Stimulated activated CD4-positive, alpha-beta T cell treated with anti-CD3 and anti-CD28 coated beads, Interleukin-1b, Interleukin-23, amount 100 ng/mL, for 1 hour (primary cell): ENCODE measurements at places on chromosomes 2 and 18.

- no peak for DNase-seq
Observed at GRCh38 chr2:41482659-41483058, 565.2 kb upstream of the PKDCC start.

GRCh38 chr2:129759472-129760010, 219.9 kb upstream of the RAB6C start:
- DNase-seq = no peak

- DNase-seq = no peak
Observed at GRCh38 chr18:63702660-63703059, at the start of gene SERPINB11. Gene SERPINB11 (plus strand): TSS chr18:63702960. CDS start chr18:63710194, 7,234 bp downstream.

GRCh38 chr2:71923887-71924533, 223.7 kb downstream of the CYP26B1 start:
- DNase-seq = peak; percentile 13

DNA sequence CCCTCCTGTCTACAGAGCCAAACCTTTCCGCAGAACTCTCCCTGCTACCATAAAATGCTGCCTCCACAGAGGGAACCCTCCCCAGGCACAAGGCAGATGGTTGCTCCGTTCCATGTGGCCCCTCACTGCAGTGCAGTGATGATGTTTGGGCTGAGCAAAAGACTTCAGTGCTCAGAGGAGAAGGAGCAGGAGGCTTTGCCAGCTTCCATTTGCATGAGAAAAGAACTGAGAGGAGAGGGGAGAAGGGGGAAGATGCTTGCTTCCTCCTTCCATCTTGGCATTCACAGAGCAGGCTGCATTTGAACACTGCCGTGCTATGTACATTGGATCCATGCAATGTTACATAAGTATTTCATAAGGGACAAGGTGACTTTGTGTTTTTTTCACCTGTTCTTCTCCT, 46.6 kb upstream of the TMEM200C start:
- no peak for DNase-seq

GRCh38 chr18:8412117-8412516, 197.1 kb upstream of the RAB12 start:
- DNase-seq = no peak

- no peak for DNase-seq
Observed at GRCh38 chr2:85502720-85503119, 36.2 kb upstream of the MAT2A start.

DNA sequence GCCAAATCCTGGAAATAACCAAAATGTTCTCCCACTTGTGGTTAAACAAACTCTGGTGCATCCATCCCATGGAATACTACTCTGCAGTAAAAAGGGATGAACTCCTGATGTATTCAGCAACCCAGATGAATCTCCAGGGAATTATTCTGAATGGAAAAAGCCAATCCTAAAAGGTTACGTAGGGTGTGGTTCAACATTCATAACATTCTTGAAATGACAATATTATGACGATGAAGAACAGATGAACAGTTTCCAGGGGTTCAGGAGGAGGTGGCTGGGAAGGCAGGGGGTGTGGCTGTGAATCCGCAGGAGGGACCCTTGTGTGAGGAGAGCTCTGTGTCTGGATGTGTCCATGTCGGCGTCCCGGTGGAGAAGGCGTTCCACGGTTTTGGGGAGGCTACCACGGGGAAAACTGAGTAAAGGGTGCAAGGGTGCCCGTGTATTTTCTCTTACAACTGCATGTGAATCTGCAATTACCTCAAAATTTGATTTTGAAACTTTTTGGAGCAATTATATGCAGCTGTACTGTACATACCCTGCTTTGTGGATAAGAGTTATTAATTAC, 47.3 kb downstream of the KCNG2 start:
- no peak for DNase-seq

- no peak for DNase-seq
Observed at GRCh38 chr2:149409506-149409905, 79.1 kb downstream of the LYPD6 start.

GRCh38 chr2:155498106-155498505, 799.6 kb downstream of the KCNJ3 start:
- no peak for DNase-seq

GRCh38 chr18:12741351-12741750, 38.5 kb downstream of the PSMG2 start:
- DNase-seq = no peak

- DNase-seq = no peak
Observed at GRCh38 chr2:56017784-56018183, 94.2 kb upstream of the EFEMP1 start.

- no peak for DNase-seq
Observed at GRCh38 chr2:86790676-86791572, at the start of gene CD8A. Gene CD8A (minus strand): TSS chr2:86790913. CDS start chr2:86790825, 88 bp downstream.

DNA sequence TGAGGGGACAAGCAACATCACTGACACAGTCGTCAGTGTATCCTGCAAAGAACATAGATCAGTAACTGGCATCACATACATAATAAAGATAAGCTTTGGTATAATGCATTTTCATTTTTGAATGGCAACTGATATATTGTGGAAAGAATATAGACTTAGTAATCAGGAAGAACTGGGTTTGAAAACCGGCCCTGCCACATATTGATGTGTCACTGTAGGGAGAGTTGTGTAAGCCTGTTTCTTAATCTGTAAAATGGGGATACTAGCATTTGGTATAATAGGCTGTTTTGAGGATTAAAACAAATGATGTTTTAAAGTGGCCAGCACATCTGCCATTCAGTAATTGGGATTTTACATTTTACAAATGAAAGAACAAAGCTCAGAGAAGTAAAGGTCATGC, 277.8 kb upstream of the CNTNAP5 start:
- no peak for DNase-seq

DNA sequence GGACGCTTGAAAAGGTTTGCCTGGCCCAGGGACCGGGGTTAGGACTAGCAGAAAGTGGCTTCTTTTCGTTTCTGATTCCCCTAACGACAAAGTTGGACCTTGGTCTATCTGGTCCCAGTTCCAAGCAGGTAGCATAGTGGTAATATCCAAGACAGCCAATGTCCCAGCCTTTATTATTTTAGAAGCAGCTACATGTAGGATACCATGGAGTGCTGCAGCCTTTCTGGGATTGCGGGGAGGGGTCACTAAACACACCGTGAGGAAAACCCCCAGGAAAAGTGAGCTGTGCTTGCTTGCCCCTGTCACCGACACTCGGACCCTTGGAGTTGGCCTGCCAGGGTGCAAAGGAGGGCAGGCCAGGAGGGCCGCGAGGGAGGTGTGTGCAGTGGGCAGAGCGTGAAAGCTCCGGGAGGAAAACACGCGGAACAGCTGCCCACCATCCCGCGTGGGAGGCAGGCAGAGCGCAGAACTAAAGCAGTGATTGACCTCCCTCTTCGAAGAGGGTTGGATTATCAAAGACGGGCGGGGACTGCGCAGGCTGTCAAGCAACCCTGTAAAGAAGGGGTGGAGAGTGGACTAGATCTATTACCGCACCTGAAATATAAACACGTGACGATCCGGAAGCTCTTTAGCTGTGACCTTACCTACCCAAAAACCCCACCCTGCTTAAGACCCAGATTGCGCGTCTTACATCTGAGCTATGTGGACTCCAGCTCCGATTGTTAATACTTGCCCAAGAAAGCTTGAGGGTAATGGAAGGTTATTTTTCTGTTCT, 624 bp upstream of the MAP4K3 start:
- DNase-seq = no peak

GRCh38 chr2:10226038-10226724, 76.5 kb upstream of the HPCAL1 start:
- DNase-seq = no peak

DNA sequence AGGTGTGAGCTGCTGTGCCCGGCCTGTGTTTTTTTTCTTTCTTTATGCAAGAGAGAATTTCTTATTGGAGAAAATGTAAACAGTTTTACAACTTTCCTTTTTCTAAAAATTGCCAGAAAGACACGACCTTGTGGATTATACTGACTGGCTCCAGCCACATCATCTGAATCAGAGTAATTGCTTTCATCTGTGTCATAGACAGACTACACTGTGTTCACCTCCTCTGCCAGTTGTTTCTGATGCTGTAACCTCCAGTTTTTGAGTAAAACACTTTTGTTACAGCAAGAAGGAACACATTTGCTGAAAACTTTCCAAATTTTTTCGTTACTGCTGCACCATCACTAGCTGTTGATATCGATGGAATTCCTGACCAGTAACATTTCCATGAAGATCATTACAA, 43.9 kb upstream of the PLEKHM3 start:
- no peak for DNase-seq

- DNase-seq = no peak
Observed at GRCh38 chr18:80041424-80041823, 7.2 kb downstream of the RBFA start.

DNA sequence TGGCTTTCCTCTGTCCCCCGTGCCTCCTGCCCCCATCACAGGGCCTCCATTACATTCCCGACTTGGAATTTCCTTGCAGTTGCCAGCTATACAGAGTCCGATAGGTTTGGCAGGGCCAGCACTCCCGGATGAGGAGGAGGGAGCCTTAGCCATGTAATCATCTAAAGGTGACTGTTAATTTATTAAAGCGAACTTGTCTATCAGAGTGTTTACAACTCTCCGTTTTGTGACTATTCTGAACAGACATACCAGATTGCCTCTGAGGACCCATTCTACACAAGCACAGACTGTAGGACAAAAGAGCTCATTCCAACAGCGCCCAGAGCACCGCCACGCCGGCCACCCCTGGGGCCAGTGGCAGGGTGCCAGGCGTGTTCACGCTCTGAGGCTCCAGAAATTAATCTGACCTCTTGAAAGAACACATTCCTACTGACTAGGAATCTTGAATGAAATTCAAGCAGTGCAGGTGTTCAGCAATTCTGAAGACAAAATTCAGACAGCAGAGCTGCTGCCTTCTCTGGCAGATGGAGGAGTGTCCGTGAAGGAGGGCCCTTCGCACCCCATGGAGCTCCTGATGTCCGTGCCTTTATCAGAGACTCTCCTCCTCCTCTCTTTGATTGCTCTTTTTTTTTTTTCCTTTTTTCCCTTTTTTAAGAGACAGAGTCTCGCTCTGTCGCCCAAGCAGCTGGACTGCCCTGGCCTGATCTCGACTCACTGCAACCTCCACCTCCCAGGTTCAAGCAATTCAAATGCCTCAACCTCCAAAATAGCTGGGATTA, 58.1 kb upstream of the RALBP1 start:
- DNase-seq = no peak

GRCh38 chr2:32135409-32135808, 30.3 kb upstream of the SLC30A6 start:
- DNase-seq = no peak

GRCh38 chr2:162266460-162266760, 23.2 kb upstream of the FAP start:
- no peak for DNase-seq

GRCh38 chr2:52960881-52961280, 806.7 kb upstream of the CHAC2 start:
- DNase-seq = no peak

- DNase-seq = no peak
Observed at GRCh38 chr2:197128126-197128525, 182.5 kb downstream of the ANKRD44 start.

GRCh38 chr18:36130883-36131653, 1.4 kb downstream of the ELP2 start:
- no peak for DNase-seq

- no peak for DNase-seq
Observed at GRCh38 chr2:231761735-231762134, 19.3 kb downstream of the PDE6D start.

DNA sequence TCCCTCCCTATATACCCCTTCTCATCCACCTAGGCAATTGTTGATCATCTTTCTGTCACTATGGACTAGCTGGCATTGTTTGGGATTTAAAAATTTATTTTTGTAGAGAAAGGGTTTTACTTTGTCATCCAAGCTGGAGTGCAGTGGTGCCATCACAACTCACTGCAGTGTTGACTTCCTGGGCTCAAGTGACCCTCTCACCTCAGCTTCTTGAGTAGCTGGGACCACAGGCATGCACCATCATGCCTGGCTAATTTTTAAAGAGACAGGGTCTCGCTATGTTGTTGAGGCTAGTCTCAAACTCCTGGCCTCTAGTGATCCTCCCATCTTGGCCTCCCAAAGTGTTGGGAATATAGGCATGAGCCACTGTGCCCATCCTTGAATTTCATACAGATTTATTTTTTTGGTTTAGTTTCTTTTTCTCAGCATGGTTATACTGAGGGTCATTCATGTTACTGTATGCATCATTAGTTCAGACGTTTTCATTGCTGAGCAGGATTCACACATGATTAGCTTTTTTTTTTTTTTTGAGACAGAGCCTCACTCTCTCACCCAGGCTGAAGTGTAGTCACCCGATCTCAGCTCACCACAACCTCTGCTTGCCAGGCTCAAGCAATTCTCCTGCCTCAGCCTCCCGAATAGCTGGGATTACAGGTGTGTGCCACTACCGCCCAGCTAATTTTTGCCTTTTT, 8.6 kb upstream of the PCARE start:
- no peak for DNase-seq

GRCh38 chr2:173557497-173557896, 202.8 kb downstream of the CDCA7 start:
- DNase-seq = no peak

DNA sequence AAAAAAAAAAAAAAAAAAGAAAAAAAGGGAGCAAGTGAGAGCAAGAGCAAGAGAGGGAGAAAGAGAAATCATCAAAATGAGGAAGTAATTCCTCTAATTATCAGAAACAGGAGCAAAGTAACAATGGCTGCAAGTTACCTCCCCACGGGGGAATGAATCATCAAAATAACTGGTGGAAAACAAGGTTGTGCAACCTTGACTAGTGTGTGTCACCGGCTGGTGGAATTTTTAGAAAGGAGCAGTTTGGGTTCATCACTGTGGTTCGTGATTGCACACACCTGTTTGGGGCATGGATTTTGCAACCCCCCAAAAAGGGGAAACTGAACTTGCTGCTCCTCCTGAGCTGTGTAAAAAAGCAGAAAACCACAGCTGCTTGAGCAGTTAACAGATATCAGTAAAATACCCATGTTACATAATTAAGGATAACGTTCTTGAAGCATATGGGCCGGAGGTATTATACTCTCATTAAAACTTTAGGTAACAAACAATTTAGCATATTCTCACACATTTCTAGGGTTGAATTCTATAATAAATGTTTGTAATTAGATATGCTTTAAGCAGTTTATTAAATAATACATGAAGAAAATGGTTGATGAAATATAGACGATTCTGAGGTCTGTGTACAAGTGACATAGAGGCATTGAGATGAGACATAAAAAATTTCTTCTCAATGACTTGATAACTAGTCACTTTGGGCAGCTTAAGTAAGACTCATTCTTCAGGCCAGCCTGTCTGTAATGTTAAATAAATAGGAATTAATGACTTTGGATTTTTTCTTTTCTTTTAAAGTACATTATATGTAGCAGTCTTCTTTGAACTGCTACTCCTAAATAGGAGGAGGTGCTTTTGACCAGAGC, 184.2 kb upstream of the ZEB2 start:
- no peak for DNase-seq

GRCh38 chr2:287911-288757, at the start of gene ALKAL2:
Gene ALKAL2 (minus strand): TSS chr2:288091. CDS start chr2:287835, 256 bp downstream.
- no peak for DNase-seq

GRCh38 chr2:77395011-77395410, 127.2 kb downstream of the LRRTM4 start:
- DNase-seq = no peak
